ENCODE measurements at places on chromosomes 16 and 17.

GRCh38 chr16:86093801-86094750 is 195.1 kb downstream of the IRF8 start:
- DNase-seq, result no peak

DNA sequence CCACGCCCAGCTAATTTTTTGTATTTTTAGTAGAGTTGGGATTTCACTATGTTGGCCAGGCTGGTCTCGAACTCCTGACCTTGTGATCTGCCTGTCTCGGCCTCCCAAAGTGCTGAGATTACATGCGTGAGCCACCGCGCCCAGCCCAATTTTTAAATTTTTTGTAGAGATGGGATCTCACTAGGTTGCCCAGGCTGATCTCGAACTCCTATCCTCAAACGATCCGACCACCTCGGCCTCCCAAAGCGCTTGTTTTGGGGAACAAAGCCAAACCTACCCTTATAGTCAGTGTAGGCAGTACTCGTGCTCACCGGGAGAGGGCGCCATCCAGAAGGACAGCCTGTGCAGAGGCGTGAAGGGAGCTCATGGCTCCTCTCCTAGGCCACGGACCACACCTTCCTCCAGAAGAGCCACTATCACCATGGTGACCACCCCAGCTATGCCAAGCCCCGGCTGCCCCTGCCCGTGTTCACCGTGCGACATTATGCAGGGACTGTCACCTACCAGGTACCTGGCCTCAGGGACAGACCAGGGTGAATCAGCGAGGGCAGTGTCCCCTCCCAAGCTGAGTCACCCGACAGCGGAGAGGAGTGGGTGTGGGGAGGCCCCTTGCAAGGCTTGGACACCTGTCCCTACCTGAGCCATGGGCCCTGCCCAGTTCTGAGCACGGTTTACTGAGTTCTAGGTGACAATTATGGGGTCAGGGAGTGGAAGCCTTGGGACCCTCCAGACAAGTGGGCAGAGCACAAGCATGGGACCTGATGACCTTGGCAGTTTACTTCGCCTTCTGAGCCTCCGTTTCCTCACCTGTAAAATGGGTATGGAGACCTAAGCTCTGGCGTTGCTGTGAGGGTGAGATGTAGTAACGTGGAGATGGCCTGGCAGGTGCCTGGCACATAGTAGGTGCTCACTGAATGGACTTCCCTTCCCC is 13.7 kb downstream of the MYO15B start:
- peak; percentile 56 for DNase-seq

DNA sequence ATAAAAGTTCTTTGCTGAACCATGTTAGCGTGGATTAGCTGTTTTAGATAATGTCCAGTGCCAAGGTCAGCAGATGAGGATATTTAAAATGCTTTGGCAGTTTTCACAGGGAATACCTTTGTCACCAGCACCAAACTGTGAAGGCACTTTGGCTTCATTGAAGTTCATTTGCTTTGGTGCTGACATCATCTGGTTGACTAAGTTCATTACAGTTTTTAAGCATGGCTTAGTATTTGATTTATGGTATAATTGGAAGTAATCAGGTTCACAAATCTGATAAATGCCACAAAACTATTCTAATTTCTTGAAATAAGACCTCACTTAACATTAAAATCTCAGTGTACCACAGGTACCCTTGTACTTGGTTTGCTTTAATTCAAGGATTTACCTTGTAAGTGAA is 4.3 kb downstream of the GID4 start:
- no peak for DNase-seq

DNA sequence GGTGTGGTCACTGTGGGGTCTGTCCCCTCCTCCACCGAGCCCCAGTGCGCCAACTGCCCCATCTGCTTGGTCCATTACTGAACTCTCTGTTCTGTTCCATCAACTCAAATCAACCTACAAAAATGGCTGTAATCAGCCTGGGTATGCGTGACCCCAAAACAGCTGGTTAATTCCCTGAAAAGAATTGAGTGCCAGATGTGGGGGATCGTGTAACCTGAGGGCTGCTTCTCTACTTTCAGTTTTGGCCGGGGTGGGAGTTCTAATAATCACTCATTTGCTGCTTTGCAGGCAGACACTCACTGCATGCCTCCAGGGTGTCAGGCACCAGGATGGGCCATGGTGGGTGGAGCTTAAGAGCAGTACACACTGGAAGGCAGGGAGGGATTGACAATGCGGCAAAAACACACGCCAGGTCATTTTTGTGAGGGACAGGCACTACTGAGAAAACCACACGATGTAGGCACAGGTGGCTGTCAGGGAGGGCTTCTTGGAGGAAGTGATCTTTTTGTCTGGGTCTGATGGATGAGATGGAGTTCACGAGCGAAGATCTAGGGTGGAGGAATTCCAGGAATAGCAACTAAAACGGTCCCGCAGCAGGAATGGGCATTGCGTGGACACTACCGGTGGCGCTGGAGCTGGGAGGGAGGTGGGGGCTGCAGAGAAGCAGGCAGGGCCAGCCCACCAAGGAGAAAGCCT is 30.4 kb upstream of the SSTR5 start:
- no peak for DNase-seq

DNA sequence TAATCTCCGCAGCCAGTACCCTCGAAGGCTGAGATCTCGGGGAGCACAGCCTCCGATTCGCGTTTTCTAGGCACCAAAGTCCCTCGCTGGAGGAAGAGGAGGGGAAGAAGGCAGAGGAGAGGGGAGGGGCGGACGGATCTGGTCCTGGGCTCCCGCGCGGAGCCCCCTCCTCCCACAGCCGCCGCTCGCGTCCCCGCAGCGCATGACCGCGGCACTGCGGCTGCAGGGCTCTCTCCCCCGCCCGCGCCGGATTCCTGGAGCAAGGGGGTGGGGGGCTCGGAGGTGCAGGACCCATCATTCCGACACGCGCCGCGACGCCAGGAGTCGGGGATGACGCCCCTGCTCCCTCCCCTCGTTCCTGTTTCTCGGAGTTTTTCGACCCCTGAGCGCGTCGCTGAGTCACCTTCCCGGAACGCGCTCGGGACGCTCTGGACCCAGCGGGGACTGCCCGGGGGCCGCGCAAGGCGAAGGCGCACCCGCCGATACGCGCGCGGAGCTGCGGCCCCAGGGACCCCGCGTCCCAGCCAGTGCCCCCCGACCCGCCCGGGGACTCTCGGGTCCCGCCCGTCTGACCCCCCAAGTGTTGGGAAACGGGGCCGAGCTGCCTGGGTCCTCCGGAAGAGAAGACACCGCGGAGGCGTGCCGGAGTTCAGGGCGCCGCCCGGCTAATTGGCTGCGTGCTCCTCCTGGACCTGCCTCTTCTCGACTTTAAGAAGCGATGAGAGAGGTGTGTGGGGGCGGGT is 1.4 kb upstream of the SPHK1 start:
- DNase-seq, result peak; percentile 83

DNA sequence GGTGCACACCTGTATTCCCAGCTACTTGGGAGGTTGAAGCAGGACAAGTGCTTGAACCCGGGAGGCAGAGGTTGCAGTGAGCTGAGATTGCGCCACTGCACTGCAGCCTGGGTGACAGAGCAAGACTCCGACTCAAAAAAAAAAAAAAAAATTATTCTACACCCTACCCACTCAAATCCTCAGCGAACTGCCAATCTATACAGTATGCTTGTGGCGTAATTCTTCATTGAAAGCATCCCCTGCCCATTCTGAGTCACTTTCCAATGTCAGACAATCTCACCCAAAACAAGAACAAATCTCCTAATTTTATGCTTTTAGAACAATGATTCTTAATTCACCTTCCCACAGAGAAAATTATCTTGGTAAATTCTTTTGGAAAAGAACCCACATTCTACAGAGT is 12.0 kb downstream of the AMFR start:
- no peak for DNase-seq

GRCh38 chr16:3295783-3296182 is 9.4 kb downstream of the TIGD7 start:
- DNase-seq, result no peak

- no peak for DNase-seq
Measured at GRCh38 chr16:77277571-77277970, 78.4 kb downstream of the SYCE1L start.

DNA sequence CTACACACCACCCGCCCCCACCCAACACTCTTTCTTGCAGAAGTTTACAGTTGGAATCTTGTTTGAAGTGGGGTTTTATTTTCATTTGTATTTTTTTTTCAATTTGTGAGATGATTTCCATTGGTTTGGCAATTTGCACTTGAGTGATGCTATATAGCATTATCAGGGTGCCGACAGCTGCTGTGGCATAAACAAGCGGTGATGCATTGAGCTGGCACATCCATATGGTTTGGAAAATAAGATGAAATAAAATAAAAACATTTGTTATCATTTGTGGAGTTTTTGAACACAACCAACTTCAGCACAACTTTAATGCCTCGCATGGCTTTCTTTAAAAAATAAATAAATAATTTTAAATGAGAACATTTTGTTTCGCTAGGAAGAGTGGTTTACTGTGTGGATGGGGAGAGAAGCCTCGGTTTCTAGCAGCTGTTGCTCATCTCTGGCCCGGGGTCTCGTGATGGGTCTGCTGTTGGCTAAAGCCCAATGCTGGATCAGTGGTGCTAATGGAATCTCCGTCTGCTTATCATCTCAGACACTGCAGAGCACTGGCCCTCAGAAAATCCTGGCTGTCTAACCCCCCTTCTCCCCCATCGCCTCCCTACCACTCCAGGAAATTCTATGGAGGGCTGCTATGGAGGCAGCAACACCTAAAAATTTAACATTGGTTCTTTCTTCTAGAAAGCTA is 192.3 kb upstream of the MAF start:
- no peak for DNase-seq

- DNase-seq, result no peak
Measured at GRCh38 chr17:27595208-27595607, 35.8 kb upstream of the LGALS9 start.

GRCh38 chr17:1785930-1786329 is 24.1 kb downstream of the SERPINF1 start:
- DNase-seq, result no peak

GRCh38 chr16:11914210-11915113 is 1.3 kb downstream of the GSPT1 start:
- DNase-seq, result peak; percentile 58

DNA sequence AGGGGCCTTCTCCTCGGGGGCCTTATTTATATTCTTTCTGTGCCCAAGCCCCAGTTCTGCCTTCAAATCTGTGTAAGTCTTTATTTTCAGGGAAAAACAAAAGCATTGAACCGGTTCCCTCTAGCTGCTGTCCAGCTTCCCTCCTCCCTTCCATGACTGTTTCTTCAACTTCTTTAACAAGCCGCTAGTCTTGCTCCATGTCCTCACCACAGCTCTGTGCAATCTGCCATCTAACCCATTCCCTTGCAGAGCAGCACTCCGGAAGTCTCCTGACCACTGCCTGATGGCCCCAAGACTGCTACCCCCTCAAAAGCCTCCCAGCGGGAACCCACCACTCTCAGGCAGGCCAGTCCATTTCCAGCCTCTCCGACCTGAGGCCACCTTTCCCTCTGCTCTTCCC is 16.9 kb downstream of the EMC8 start:
- DNase-seq, result no peak

DNA sequence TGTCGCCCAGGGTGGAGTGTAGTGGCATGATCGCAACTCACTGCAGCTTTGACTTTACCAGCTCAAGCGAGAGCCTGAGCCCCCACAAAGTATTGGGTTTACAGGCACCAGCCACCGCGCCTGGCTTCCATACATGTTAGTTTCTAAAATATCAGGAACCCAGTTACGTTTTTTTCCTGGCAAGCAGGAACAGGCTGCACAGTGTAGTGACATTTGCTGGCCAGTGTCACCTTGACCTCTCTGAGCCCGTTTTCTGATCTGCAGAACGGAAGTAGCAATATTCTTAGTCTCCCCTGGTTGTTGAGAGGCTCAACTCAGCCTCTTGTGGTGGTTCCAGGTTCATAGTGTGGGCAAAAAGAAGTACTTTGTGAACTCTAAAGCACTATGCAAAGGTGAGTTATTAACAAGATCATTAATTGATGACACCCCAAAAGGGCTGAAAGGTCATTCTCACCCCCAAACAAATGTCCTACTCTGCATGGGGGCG is 15.6 kb downstream of the IGF2BP1 start:
- DNase-seq, result peak; percentile 58

GRCh38 chr17:3885970-3886369 is 6.9 kb downstream of the CAMKK1 start:
- DNase-seq, result no peak

DNA sequence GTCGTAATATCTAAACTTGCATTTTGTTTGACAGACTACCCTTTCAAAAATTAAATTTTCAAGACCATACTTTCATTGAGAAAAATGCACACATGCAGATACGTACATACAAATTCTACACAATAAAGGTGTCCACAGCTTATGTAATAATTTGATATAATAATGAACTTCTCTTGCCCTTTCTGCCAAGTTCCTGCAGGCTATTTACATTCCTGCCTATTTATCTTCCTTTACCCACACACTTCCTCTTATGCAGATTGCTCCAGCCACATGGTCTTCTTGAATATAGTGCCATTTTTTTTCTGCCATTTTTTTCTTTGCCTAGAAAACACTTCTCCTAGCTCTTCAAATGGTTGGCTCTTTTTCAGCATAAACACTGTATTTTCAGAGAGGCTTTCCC is 826.9 kb upstream of the CDH8 start:
- no peak for DNase-seq

GRCh38 chr16:57469046-57469445 is 6.6 kb downstream of the POLR2C start:
- DNase-seq, result no peak

- peak; percentile 86 for DNase-seq
Measured at GRCh38 chr16:46884513-46885293, 541 bp downstream of the GPT2 start.

GRCh38 chr17:49514071-49514721 is 19.1 kb downstream of the NGFR start:
- DNase-seq, result no peak

- no peak for DNase-seq
Measured at GRCh38 chr17:80855196-80855947, 136.3 kb upstream of the CHMP6 start.

DNA sequence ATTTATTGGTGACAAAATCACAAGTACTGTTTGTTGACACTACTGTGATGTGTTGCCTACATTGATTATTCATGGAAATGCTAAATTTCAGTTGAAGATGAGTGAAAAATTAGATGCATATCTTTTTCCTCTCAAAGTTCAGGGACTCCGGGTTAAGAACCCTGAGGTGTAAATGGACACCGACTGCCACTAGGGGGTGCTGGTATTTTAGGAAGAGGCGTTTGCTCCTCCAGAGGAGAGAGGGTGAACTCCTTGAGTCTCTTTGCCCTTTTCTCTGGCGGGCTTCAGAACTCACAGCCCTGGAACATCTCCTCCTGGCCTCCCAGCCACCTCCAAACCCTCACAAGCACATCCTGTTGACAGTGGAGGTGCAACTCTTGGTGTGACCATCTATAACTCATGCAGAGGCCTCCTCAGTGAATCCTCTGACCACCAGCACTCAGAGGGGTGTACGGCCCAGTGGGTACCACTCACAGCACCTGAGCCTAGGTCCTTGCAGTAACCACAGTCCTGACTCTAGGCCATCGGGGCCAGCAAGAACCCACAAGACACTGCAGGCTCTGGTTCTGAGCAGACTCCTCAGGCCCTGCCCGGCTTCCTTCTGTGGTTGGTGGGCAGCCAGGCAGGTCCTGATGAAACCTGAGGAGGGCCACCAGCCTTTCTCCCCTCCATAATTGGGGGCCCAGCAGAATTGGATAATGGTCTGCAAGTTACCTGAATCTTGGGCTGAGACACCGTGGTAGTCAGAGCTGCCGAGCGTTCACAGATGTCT is 26.2 kb upstream of the PIK3R5 start:
- peak; percentile 46 for DNase-seq
